ENCODE measurements at places on chromosomes 1 and 21. TPM values are rescaled to one million over a fixed set of nuclear protein-coding genes. Genes with fewer than 3 reads are reported as not detected.

DNA sequence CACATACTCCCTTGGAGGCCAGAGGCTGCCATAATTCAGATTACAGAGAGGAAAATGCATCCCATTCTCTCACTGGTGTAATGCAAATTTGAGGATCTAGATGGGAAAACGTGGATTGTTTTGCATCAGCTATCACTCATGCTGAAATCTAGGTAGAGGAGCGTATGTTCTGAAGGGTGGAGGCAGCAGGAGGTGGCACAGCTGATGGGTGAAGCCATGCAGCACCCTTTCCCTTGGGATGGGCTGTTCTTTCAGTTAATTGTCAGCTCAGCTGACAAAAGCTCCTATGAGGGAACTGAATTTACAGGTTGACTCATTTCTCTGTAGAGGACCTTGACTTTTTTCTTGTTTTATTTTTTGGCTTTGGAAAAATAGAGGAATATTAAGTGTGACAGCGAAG, 41.8 kb downstream of the CAMTA1 start:
- no peak overlapping the region for H3K4me3 ChIP-seq
- H3K27me3 ChIP-seq, result no peaks in the 10 kb centered on the region
- peaks cover 35% of the 10 kb centered on the region for H3K4me1 ChIP-seq
- DNase-seq, result no peak

GRCh38 chr1:226401355-226402303, 6.3 kb downstream of the PARP1 start:
- H3K4me1 ChIP-seq, result peaks cover 76% of the 10 kb centered on the region
- H3K27ac ChIP-seq, result no peak overlapping the region
- peaks cover 37% of the 10 kb centered on the region for H3K36me3 ChIP-seq
- H3K4me3 ChIP-seq, result no peak overlapping the region
- DNase-seq, result no peak

- no peak overlapping the region for H3K27ac ChIP-seq
- no peaks in the 10 kb centered on the region for H3K36me3 ChIP-seq
- peaks cover 24% of the 10 kb centered on the region for H3K4me1 ChIP-seq
These were observed 26.5 kb downstream of the ZBTB8B start for GRCh38 chr1:32491386-32491785.

DNA sequence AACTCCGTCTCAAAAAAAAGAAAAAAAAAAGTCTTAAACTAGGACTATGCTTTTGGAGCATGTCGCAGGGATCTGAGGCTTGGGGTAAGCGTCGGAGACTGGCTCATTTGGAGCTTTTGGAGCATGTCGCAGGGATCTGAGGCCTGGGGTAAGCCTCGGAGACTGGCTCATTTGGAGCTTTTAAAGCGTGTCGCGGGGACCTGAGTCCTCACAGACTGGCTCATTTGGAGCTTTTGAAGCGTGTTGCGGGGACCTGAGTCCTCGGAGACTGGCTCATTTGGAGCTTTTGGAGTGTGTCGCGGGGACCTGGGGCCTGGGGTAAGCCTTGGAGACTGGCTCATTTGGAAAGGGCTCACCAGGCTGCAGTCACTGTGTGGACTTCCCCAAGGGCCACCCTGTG, 13.6 kb upstream of the TSPEAR start:
- H3K27me3 ChIP-seq, result peaks cover 19% of the 10 kb centered on the region
- H3K4me1 ChIP-seq, result 0 out of 2 replicates have a peak, but pooled peaks cover under 1% of the 10 kb centered on the region

GRCh38 chr1:234148816-234149215, 224.4 kb upstream of the COA6 start:
- no peak overlapping the region for H3K4me3 ChIP-seq
- no peaks in the 10 kb centered on the region for H3K36me3 ChIP-seq
- H3K27me3 ChIP-seq, result peaks cover 2% of the 10 kb centered on the region
- no peak overlapping the region for H3K27ac ChIP-seq

DNA sequence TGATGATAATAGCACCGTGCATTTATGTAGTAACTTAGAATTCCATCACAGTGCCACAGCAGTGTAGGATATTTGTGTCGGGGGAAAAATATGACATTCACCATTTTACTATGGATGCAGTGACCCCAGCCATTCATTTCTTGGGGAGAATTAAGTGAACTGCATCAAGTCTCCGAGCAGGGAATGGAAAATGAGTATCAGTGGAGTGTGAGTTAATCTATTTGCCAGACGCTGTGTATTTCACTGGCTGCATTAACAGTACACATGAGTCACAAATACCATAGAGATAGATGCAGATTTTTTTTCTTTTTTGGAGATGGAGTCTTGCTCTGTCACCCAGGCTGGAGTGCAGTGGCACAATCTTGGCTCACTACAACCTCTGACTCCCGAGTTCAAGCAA, 33.8 kb upstream of the SLC45A1 start:
- no peaks in the 10 kb centered on the region for H3K36me3 ChIP-seq
- no peaks in the 10 kb centered on the region for H3K27me3 ChIP-seq
- no peak overlapping the region for H3K4me3 ChIP-seq
- no peak for DNase-seq
- H3K27ac ChIP-seq, result no peak overlapping the region
- peaks cover 38% of the 10 kb centered on the region for H3K4me1 ChIP-seq

GRCh38 chr21:42747746-42748351, 94.4 kb downstream of the PDE9A start:
- no peaks in the 10 kb centered on the region for H3K27me3 ChIP-seq
- no peak overlapping the region for H3K27ac ChIP-seq
- H3K36me3 ChIP-seq, result no peaks in the 10 kb centered on the region
- H3K4me1 ChIP-seq, result peaks cover 10% of the 10 kb centered on the region

DNA sequence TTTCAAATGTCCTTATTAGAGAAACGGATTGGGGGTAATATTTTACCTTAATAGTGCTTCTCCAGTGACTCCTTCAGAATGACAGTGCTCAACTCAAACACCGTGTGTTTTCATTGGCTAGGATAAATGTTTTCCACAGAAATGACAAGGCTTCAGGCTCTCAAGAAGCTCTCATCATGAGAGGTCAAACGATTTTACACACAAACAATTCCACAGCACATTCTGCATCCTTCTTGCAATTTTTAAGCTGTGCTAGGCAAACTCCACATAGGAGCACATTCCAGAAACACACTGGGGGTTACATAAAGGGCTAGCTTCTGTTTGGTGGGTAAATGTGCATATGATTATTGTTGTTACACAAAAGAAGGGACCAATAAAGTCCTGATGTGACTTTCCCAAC, 75.5 kb upstream of the IPO9 start:
- H3K4me3 ChIP-seq, result no peak overlapping the region
- DNase-seq, result no peak
- H3K27ac ChIP-seq, result no peak overlapping the region

DNA sequence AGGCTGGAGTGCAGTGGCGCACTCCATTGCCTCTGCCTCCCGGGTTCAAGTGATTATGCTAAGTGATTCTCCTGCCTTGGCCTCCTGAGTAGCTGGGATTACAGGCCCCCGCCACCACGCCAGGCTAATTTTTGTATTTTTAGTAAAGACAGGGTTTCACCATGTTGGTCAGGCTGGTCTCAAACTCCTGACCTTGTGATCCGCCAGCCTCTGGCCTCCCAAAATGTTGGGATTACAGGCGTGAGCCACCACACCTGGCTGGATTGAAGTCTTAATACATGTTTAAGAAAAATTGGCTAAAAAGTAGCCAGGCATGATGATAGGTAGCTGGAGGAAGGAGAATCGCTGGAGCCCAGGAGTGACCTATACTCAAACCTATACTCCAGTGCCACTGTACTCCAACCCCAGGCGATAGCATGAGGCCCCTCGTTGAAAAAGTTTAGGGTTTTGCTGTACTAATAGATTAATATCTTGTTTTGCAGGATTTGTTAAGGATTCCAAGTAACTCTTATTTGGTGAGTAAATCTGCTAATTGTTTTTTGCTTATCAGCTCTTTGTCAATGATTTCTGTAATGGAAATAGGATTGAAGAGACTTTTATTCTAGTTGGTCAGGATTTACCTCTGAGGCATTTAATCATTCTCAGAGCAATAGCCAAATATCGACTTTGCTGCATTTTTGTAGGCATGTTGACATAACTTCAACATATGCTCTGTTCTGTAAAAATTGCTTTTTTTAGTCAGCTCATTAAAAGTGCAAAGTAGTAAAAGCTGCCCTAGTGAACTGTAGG, 2.0 kb downstream of the RCC1 start:
- H3K4me3 ChIP-seq, result peak overlapping the region; percentile 95
- no peaks in the 10 kb centered on the region for H3K27me3 ChIP-seq

GRCh38 chr1:177103005-177103852, 61.3 kb downstream of the ASTN1 start:
- no peaks in the 10 kb centered on the region for H3K36me3 ChIP-seq
- no peaks in the 10 kb centered on the region for H3K4me1 ChIP-seq
- no peak overlapping the region for H3K27ac ChIP-seq

DNA sequence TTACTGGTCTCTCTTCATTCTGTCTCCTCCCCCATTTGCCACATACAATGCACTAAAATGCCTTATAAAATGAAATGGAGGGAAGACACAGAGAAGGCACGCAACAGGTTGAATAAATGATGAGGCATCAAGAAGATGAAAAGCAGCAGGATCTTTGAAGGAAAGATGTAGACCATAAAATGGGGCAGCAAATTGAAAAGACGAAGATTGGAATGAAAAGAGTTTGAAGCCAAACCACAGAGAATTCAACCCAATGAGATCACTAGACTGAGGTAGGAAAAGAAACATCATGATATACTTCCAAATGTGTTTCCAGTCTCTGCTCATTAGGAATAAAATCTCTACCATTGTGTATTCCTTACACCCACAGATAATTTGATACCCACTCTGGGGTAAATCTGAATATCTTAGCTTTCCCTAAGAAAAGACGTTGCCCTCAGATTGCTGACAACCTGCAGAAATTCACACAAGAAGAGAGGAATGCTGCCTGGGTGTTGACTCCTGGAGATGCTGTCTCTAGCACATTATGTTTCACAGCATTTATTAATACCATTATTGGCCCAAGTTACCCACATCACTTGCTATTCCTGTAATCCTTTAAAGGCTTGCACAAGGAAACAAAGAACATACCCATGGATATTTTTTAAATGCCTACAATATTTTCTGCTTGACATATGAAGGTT, 230.9 kb downstream of the LTN1 start:
- H3K4me1 ChIP-seq, result no peaks in the 10 kb centered on the region
- no peak for DNase-seq
- H3K27me3 ChIP-seq, result no peaks in the 10 kb centered on the region
- H3K36me3 ChIP-seq, result no peaks in the 10 kb centered on the region
- no peak overlapping the region for H3K4me3 ChIP-seq

GRCh38 chr1:84973498-84974334, 23.2 kb downstream of the MCOLN2 start:
- no peaks in the 10 kb centered on the region for H3K36me3 ChIP-seq
- no peaks in the 10 kb centered on the region for H3K27me3 ChIP-seq
- H3K4me1 ChIP-seq, result no peaks in the 10 kb centered on the region
- no peak overlapping the region for H3K4me3 ChIP-seq
- no peak for DNase-seq

DNA sequence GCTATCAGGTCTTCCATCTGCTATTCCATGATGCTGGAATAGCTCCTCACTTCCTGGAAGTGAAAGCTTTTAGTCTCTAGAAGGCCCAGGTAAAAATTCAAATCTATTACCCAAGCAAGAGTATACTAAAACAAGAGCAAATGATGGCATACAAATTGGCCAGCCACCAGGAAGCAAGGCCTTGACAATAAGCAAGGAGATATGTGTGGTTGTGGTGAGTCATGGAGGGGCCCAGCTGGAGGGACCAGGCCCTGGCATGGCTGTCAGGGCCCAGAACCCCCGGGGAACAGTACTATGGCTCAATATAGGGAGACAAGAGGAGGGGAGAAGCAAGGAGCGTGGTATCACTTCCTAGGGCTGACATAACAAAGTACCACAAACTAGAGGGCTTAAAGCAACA, 358.7 kb downstream of the RRAGC start:
- H3K36me3 ChIP-seq, result no peaks in the 10 kb centered on the region
- no peak for DNase-seq
- H3K4me1 ChIP-seq, result no peaks in the 10 kb centered on the region
- peaks cover 2% of the 10 kb centered on the region for H3K27me3 ChIP-seq

DNA sequence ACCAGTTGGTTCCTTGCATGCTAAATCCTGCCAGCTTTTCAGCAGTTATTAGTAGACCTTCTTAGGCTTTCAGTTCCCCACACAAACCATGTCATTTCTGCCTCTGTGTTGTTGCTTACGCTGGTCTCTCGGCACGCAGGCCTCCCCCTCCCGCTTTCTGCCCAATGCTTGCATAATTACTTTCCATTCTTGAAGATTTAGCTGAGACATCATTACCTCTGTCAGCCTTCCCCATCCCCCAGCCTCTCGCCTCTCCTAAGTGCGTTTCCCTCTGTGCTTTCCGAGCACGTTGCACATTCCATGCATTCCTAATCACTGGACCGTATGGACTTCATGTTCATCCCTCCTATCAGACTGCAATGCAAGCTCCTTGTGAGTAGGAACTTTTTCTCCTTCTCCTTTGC, 26.8 kb downstream of the TSHB start:
- DNase-seq, result no peak
- H3K27me3 ChIP-seq, result peaks cover 11% of the 10 kb centered on the region
- H3K27ac ChIP-seq, result no peak overlapping the region

DNA sequence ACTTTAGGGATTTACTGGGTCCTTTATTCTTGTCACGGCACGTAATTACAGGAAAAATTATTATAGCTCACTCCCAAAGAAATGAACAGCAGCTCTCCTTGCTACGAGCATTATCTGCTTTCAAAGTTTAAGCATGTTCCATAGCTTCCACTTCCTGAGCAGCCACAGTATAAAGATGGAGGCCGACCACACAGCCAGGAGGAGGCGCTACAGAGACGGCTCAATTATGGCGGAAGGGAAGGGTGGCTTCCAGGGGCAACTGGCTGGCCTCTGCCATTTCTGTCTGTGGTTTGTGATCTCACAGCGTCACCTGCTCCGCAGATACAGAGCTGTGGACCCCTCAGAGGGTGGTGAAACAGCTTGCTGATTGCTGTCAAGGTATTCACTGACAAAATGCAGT, 212.3 kb upstream of the GREM2 start:
- no peak overlapping the region for H3K27ac ChIP-seq
- H3K27me3 ChIP-seq, result no peaks in the 10 kb centered on the region
- H3K4me3 ChIP-seq, result no peak overlapping the region
- DNase-seq, result no peak
- H3K4me1 ChIP-seq, result no peaks in the 10 kb centered on the region

- no peak overlapping the region for H3K27ac ChIP-seq
- H3K4me1 ChIP-seq, result peaks cover 18% of the 10 kb centered on the region
- no peak overlapping the region for H3K4me3 ChIP-seq
- H3K27me3 ChIP-seq, result no peaks in the 10 kb centered on the region
- H3K36me3 ChIP-seq, result peaks cover 35% of the 10 kb centered on the region
These were observed 63.7 kb downstream of the SLC45A1 start for GRCh38 chr1:8381618-8382017.

DNA sequence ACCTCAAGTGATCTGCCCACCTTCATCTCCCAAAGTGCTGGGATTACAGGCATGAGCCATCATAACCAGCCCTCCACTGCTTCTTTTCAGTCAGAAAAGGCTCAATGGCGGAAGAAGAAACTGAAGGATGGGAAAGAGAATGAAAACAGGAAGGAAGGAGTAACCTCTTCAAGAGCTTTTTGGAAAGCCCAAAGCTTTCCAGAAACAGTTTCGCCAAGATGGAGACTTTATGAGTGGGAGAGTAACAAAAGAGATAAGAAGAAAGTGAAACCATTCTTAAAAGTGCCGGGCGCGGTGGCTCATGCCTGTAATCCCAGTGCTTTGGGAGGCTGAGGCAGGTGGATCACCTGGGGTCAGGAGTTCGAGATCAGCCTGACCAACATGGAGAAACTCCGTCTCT, 62.7 kb upstream of the NBL1 start:
- H3K36me3 ChIP-seq, result no peaks in the 10 kb centered on the region
- peaks cover 12% of the 10 kb centered on the region for H3K4me1 ChIP-seq
- H3K27me3 ChIP-seq, result no peaks in the 10 kb centered on the region
- no peak overlapping the region for H3K4me3 ChIP-seq
- no peak for DNase-seq

Gene ERG
- not detected for polyA plus RNA-seq

Gene TMIGD3
- polyA plus RNA-seq, result not detected

Gene UCHL5
- 11.3 TPM for polyA plus RNA-seq

Gene TMEM52
- 15.3 TPM for polyA plus RNA-seq

Gene NOS1AP
- 1.9 TPM for polyA plus RNA-seq

Gene SLC25A33
- 15.2 TPM for polyA plus RNA-seq

Gene HLX
- 0.20 TPM for polyA plus RNA-seq
